Stimulated activated CD8-positive, alpha-beta memory T cell treated with anti-CD3 and anti-CD28 coated beads, Interleukin-7, amount 100 ng/mL, for 1 hour (primary cell): ENCODE measurements at places on chromosomes 3 and 15.

- DNase-seq, result no peak
Measured at GRCh38 chr3:128190501-128190900, 37.2 kb downstream of the EEFSEC start.

GRCh38 chr3:164004205-164004604 is 1074.1 kb downstream of the SI start:
- DNase-seq, result no peak

DNA sequence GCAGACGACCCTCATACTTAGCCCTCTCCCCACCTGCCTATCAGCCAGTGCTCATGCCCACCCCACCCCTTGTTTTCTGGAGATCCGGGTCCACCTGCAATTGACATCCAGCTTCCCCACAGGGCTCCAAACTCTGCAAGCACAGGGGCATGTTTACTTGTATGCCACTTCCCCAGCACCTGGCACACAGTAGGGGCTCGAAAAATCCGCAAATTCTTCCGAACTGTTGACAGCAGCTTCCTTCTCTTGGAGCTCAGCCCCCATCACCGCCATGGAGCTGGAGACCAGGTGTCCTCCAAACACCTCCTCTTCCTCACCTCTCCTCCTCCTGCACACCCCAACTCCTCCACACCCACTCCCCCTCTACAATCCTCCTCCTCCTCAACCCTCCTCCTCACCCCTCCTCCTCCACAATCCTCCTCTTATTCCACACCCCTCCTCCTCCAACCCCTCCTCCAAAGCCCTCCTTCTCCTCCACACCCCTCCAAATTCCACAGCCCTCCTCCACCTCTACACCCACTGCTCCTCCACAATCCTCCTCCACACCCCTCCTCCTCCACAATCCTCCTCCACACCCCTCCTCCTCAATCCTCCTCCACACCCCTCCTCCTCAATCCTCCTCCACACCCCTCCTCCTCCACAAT is 70.4 kb upstream of the BLM start:
- no peak for DNase-seq

DNA sequence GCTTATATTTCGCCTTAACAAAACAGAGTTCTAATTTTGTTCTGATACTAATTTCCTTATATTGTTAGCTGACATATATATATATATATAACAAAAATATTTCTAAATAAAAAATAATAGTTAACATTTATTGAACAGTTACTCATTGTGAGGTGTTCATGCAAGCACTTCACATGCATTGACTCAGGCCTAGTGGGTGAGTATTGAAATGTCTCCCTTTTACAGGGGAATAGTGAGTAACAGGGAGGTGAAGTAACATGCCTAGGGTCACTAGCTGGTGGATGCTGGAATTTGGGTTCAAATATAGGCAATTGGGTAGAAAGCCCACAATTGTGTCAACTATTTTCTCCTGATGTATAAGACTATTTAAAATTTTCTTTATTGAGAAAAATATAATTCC is 102.6 kb upstream of the ZPLD1 start:
- DNase-seq, result no peak

GRCh38 chr3:67866571-67866970 is 212.2 kb upstream of the SUCLG2 start:
- no peak for DNase-seq

DNA sequence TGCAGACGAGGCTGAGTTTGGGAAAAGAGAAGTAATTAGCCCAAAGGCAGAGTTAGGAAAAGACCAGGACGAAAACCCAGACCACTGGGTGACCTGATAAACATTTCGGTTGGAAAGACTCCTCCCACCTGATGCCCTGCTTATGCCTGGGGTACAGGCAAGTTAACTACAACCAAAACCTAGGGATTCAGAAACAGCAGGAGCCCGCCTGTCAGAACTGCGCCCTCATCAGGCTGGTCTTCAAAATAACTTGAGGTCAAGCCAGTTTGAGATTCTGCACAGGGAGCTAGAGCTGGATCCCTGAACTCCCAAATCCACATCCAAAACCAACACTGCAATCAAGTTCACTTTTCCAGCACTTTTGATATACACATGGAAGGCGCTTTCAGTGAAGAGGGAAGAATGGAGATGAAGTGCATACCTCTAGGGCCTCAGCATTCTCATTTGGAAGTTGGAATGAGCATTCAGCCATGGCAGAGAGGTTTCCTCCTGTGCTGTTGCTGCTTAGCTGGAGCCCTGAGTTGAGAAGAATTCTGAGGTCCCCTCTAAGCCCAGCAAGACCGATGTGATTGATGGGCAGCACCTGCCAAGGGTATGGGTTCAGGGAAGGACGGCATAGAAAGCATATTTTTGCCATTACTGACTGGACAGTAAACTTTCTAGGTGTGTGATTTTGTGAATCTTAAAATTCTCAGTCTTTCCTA is 11.6 kb downstream of the TSEN2 start:
- no peak for DNase-seq

GRCh38 chr15:23634181-23634580 is 13.5 kb downstream of the MAGEL2 start:
- DNase-seq, result no peak

DNA sequence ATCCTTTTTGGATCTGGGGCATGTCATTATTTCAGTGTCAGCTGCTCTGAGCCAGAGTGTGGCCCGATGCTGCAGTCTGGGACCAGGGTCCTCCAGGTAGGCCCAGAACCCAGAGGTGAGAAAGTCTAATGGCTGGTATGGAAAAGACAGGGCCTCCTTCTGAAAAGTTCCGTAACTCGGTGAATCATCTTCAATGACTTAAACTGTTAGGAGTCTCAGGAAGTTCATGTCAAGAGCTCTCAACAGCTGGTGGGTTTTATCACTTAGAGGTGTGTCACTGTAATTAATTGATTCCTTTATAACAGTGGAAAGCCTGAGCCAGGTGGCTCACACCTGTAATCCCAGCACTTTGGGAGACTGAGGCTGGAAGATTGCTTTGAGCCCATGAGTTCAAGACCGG is 28.5 kb upstream of the PDE8A start:
- DNase-seq, result no peak

DNA sequence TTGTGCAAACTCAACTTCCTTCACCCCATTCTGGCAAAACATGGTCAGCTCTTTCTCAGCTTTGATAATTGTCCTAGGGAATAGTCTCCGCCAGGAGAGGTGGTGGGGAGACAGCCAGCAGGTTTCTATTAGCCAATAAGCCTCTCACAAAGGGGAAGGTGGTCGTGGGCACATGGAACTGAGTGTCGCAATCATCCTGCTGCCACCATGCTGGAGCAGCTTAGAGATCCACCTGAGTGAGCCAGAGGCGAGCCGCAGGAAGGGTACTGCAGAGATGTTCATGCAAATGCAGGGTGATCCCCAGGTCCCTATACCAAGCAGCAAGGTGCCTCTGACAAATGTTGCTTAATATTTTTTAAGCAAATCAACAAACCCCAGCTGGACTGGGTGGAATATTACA is 182.8 kb downstream of the RORA start:
- DNase-seq, result no peak

- no peak for DNase-seq
Measured at GRCh38 chr3:52254608-52255007, 9.0 kb downstream of the PPM1M start.

- DNase-seq, result no peak
Measured at GRCh38 chr3:127064391-127065137, 81.6 kb downstream of the PLXNA1 start.

DNA sequence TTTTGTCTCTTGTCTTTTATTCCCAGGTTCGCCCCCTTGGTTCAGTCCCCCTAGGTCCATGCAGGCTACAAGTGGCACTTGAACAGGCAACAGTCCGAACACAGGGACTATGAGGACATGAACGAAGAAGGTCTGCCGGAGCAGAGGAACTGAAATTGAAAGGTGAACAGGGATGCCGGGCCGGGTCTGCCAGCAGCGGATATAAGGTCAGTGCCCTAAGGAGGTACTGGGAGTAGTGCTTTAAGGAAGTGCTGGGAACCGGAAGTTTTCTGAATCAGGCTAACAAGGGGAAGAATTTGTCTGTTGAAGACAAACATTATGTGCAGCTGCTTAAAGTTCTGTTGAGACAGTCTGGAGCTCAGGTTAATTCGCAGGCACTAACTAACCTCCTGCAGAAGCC is 46.8 kb downstream of the LSM3 start:
- DNase-seq, result no peak

DNA sequence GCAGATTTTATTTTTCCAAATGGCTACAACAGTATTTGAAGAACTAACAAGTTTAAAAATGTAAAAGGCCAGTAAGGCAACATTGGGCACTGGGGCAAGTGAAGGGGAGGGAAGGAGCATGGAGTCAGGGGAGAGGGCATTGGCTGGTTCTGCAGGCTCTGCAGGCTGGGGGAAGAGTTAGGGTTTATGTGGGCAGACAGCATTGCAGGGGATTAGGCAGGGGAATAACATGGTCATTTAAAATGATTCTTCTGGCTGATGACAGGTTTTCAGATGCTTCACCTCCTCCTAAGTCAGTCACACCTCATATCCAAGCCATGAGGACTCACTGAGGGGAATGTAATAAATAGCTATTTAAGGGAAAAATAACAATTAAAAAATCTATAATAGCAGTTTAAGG is 52.6 kb downstream of the BTD start:
- DNase-seq, result no peak

DNA sequence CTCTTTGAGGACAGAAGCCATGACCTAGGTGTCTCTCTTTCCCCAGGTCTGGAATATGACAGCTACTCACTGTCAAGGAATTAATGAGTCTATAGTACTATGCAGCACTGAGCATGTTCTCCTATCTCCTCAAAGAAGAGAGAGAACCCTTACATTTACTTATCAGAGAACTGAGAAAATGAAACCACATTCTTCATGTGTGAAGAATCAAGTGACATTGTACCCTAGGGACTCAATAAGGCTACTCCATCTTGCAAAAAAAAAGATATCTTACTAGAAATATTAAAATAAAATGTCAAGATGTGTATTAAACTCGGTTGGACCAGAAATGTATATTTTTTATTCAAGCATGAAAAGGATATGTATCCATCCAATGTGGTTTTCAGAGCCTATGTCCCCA is 133.2 kb upstream of the COL8A1 start:
- no peak for DNase-seq

DNA sequence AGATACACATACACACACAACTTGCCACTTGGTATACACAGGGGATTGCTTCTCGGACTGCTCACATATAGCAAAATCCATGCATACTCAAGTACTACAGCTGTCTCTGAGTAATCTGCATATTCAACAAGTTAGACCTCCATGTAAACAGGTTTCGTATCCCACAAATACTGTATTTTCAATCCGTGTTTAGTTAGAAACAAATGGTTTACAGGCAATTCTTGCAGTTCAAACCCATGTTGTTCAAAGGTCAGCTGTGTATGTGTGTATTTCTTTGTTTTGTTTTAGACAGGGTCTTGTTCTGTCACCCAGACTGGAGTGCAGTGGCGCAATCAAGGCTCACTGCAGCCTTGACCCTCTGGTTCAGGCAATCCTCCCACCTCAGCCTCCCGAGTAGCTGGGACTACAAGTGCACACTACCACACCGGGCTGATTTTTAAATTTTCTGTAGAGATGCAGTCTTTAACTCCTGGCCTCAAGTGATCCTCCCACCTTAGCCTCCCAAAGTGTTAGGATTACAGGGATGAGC is 248.8 kb downstream of the PCCB start:
- no peak for DNase-seq

- no peak for DNase-seq
Measured at GRCh38 chr15:25687689-25688088, 175.4 kb downstream of the ATP10A start.

- DNase-seq, result no peak
Measured at GRCh38 chr15:26582840-26583239, 190.0 kb downstream of the GABRB3 start.

GRCh38 chr3:154969366-154969765 is 110.8 kb upstream of the MME start:
- DNase-seq, result no peak

- no peak for DNase-seq
Measured at GRCh38 chr3:77380136-77380535, 340.2 kb downstream of the ROBO2 start.

DNA sequence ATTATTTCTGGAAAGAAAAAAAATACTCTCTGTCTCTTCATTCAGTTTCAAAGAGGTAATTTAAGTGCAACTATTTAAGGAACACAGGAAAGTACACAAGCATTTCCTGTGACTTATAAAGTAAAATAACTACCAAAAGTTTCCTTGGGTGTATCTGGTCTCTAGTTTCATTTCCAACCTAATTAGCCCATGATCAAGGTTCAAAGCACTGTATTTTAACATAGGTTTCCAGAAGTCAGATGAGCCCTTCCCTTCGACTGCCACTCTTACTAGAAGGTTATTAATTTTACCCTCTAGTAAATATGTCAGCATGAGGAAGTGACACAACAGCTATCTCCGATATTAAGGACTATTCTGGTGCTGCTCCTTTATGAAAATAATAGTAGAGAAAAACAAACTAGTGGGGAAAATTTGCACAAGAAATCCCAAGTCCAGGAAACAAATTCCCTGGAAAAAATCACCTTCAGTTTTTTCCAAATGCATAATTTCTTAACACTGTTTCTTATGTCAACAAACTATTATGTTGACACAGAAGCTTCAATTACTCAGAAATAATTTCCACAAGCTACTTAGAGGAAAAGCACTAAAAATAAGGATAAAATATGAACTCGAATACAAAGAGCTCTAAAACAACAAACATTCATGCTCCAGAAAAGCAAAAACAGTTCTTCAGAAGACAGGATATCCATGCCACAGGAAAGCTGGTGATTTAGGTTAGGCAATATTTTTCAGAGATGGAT is 35.3 kb downstream of the CCPG1 start:
- no peak for DNase-seq

DNA sequence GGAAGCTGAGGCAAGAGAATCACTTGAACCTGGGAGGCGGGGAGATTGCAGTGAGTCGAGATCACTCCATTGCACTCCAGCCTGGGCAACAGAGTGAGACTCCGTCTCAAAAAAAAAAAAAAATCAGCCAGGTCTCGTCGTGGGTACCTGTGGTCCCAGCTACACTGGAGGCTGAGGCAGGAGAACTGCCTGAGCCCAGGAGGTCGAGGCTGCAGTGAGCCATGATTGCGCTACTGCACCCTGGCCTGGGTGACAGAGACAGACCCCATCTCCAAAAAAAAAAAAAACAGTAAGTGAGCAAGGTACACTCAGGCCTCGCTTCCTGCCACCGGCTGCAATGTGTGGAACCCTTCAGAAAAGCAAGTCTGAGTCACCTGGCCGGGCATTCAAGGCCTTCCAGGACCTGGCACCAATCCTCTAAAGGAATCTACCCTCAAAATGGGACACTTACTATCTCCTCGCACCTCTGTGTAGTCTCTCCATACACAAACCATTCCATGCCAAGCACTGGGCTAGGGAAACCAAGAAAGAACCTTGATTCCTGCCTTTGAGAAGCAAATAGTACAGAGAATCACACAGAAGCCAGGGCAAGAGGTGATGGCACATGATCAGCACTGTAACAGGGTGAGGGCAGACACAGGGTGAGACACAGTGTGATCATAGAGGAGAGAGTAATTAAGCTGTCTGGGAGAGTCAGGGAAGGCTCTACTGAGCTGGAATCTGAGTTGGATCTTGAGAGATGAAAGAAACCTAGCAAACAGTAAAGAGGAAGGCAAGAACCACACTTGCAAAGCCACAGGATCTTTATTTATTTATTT is 9.7 kb downstream of the SCAMP2 start:
- no peak for DNase-seq
